ENCODE measurements at places on chromosomes 16 and 17.
A peak's percentile ranks its signal among the peaks of the same experiment; 100 is the strongest.

GRCh38 chr16:76222087-76222486 lies 55.1 kb upstream of the CNTNAP4 start:
- no peak for DNase-seq

DNA sequence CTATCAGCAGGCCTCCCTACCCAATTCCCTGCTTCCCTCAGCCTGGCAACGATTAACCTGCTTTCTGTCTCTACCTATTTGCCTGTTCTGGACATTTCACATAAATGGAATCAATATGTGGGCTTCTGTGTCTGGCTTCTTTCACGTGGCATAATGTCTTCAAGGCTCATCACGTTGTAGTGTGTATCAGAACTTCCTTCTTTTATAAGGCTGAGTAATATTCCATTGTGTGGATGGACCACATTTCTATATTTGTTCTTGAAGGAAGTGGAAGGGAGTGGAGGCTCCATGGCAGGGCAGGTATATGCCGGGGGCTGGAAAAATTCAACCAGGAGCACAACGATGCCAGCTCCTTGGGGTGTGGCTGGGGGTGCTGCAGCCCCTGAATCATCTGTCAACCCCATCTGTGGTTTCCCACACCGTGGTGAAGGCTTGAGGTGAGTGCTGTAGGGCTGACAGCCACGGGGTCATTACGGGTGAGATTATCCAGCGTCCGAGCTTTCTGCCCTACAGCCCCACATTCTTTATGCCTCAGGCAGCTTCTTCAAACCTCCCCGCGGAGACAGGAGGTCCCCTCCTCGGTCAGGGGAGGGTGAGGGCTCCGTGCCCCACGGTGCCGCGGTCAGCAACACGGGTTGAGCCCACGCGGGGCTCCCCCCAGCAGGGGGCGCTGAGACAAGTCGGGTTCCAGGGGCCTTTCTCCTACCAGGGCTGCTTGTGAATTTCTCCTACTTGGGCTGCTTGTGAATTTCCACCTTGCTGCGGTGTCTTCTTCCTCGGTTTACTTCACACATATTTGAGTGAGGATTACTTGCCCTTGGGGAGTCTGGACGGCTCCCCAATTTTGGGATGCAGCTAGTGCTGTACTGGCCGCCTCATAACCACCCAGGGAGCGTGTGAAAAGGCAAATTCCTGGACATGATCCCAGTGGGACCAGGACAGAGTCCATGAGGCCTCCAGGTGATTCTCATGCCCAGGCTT lies 18.3 kb upstream of the WFIKKN2 start:
- peak; percentile 15 for DNase-seq

- no peak for DNase-seq
Measured at GRCh38 chr16:31678649-31679325, 151.1 kb downstream of the AHSP start.

- no peak for DNase-seq
Measured at GRCh38 chr17:2397247-2398171, 3.4 kb downstream of the MNT start.

DNA sequence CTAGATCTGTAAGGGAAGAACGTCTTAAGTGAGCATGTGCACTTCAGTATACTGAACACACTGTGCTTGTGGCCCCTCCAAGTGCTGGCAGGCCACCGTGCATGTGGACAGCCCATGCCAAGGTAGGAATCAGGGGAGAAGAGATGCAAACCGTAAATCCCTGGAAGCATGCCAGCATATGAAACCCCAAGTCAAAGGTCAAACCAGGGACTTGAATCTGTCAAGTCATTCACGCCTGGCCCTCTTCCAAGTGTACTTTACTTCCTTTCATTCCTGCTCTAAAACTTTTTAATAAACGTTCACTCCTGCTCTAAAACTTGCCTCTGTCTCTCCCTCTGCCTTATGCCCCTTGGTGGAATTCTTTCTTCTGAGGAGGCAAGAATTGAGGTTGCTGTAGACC lies 2.8 kb upstream of the ATXN2L start:
- no peak for DNase-seq

GRCh38 chr17:82638183-82638773 lies 10.0 kb downstream of the WDR45B start:
- no peak for DNase-seq

- no peak for DNase-seq
Measured at GRCh38 chr17:9028202-9028987, 7.1 kb downstream of the NTN1 start.

DNA sequence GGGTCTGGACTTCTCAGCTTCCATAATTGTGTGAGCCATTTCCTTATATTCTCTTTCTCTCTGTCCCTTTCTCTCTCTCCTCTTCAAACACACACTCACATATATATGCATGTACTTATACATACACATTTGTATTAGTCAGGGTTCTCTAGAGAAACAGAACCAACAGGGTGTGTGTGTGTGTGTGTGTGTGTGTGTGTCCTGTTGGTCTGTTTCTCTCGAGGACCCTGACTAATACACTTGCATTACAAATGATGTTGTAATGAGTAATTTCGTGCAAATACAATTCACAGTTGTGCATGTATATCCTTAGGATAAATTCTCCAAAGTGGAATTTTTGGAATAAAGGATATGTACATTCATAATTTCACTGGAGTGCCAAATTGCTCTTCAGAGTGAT lies 115.3 kb downstream of the NPIPB5 start:
- DNase-seq: no peak

DNA sequence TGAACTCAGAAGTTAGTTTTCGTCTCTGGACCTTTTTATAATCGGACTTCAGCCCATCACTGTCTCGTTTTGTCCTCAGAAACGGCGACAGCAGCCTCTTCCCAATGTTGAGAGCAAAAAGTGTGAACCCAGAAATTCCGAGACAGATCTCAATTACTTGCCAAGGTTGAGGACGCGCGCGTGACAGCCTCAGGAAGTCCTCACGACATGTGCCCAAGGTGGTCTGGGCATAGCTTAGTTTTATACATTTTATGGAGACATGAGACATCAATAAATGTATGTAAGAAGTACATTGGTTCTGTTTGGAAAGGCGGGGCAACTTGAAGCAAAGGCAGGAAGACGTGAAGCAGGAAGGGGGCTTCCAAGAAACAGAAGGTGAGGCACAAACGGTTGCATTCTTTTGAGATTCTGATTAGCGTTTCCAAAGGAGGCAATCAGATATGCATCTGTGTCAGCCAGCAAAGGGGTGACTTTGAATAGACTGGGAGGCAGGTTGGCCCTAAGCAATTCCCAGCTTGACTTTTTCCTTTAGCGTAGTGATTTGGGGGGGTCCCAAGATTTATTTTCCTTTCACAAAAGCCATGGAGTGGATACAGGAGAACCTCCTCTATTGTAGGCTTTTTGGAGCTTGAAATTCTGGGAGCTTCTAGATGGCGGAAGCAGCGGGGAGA lies 583 bp upstream of the ZNF747 start:
- DNase-seq: no peak

DNA sequence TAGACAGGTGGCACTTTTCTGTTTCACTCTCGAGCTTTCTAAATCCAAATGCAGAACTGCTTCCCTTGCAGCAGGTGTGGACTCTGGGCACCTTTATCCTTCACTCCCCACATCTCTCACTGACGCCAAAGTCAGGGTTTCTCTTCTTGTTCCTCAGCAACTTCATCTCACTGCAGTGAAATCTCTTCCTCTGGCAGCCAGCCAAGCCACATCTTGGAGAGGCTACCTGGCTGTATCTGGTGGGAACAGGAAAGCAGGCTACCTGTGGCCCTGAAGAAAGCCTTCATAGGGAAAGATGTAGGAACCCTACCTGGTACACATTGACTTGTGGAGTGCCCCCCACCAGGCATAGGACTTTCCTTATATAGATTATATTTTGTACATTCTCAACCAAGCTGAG lies 159.1 kb downstream of the UTP18 start:
- no peak for DNase-seq

- no peak for DNase-seq
Measured at GRCh38 chr17:76499267-76499667, 2.0 kb downstream of the RHBDF2 start.

- no peak for DNase-seq
Measured at GRCh38 chr16:69481901-69482341, 57.5 kb downstream of the CYB5B start.

DNA sequence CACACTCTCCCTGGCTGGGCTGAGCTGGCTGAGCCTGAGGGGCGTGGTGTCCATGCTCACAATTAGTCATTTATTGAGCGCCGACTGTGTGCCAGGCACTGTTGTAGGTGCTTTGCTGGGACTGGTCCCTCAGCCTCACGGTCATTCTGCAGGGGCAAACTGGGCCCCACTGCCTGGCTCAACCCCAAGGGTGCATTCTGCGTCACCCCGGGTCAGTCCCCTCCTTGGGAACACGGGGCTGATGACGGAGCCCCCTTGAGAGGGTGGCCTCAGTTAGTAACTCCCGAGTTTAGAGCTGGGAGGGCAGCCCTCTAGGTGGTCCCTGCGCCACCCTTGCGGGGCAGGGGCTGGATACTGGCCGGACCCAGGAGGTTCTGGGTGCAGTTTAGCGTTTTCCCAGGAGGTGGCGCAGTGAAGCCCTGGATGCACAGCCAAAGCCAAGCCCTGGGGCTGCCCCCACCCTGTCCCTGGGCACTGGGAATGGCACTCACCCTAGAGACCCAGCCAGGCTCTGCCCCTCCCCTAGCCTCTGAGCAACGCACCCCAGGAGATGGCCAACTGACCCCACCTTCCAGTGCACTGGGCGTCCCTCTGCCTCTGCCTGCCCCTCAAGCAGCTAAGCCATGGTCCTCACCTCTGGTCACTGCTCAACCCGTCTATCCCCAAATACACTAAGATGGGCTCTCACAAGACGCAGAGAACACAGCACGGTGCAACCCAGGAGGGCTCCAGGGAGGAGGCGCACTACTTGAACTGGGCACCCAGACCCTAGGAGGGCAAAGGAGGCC lies 243.2 kb upstream of the GSE1 start:
- peak; percentile 15 for DNase-seq

DNA sequence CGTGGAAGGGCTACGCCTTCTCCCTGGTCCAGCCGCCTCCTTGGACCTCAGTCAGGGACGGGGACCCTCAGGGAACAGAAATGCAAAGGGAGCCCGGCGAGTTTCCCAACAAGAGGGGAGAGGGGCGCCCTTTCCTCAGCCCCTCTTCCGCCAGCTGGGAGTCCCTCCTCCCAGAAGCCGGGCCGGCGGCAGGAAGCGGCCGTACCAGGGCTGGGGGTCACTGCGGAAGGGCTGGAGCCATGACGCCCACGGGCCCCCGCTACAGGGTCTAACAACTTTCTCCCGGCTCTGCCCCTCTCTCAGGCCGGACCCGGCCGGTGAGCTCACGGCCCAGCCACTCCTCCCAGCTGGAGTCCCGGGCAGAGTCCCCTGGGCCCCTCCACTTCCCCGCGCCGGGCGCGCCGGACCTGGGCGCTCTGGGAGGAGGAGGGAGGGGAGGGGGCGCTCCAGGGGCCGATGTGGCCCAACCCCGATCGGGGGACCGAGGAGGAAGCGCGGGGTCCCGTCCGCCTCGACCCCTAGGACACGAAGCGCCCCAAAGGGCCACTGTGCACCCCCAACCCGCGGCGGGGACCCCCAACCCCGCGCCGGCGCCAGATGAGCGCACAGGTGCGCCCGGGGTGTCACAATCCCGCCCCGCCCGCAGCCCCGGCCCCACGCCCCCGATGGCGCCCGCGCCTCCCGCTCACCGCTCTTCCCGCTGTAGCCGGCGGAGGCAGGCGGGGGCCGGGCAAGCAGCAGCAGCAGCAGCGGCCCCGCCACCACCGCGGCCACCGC lies 578 bp downstream of the PGAP6 start:
- DNase-seq: no peak

GRCh38 chr17:39352511-39352910 lies 48.9 kb downstream of the FBXL20 start:
- DNase-seq: no peak

DNA sequence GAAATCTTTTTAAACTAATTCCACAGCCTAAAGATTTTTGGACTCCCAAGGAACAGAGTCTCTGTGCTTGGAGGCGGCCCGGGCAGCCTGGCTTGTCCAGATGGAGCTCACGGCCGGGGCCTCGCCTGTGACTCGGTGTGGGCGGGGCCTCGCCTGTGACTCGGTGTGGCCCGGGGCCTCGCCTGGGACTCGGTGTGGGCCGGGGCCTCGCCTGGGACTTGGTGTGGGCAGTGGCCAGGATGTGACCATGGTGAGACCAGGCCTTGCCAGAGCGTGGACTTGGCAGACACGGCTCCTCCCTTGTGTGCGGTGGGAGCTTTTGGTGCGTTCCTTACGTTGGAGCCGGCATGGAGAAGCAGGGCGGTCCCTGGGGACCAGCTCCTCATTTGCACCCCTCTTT lies 92.3 kb downstream of the METRNL start:
- DNase-seq: no peak

DNA sequence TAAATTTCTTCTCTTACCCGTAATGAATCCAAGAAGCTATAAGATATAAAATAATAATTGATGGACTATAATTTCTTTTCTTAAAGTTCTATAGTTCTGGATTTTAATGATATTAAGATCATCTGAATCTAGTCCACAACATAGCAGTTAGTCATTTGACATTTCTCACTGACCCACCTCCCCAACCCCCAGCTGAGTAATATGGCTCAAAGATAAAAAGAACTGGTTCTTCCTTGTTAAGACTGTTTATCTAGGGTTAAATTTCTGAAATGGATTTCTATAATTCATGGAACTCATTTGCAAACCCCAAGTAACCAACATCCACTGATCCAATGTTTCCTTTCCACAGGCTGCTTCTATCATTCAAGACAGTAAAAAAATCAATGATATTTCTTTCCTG lies 133.9 kb upstream of the SOX9 start:
- no peak for DNase-seq
